NCI-H460 (cell line): ENCODE measurements at places on chromosomes 13 and 19. TPM values are rescaled to one million over a fixed set of nuclear protein-coding genes. Genes with fewer than 3 reads are reported as not detected.

DNA sequence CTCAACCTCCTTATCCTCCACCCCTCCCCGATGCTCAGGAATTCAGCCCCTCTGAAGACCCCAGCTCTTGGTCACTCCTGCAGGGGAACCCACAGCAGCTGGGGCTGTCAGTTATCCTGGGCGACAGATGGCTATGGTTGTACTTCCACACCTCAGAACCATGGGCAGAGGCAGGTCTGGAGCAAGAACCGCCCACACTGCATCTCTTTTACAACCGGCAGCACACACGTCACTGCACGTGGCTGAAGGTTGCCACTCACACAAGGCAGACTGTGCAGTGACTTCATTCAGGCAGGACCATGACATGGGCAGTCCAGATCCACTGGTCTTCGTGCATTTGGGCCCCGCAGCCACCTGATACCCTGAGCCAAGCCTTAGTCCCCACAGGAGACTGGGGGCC lies 21.5 kb upstream of the SDHAF1 start:
- DNase-seq, result no peak

DNA sequence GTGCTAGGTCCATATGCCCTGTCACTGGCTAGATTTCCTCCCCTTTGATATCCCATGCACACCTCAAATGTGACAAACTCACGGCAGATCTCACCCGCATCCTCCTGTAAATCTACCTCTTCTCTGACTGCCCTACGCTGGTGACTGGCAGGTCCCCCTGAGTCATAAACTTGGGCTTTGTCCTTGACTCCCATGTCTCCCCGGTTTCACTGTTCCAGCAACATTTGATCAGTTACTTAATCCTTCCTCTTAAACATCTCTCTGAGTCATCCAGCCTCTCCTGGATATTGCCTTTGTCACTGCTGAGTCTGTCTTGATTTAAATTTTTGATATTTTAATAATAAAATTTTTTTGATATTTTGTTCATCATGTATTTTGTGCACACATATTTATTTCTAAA lies 26.5 kb downstream of the FAM216B start:
- DNase-seq, result peak; percentile 8

The KLK14 gene
- not detected in 2 replicates for total RNA-seq

The INSR gene
- 3.6 and 3.8 TPM in 2 replicates for total RNA-seq

GRCh38 chr19:47190167-47190727 lies 40.8 kb downstream of the BBC3 start:
- no peak for DNase-seq

The OR10H1 gene
- not detected in 2 replicates for total RNA-seq

The ZNF460 gene
- total RNA-seq, result 42.3 and 45.7 TPM in 2 replicates

GRCh38 chr19:39829702-39830275 lies 4.2 kb downstream of the DYRK1B start:
- no peak for DNase-seq

The ZNF573 gene
- total RNA-seq, result 4.1 and 4.4 TPM in 2 replicates

The MBOAT7 gene
- total RNA-seq, result 27.5 and 28.9 TPM in 2 replicates

GRCh38 chr19:55042344-55042678 lies 4.2 kb upstream of the GP6 start:
- no peak for DNase-seq

DNA sequence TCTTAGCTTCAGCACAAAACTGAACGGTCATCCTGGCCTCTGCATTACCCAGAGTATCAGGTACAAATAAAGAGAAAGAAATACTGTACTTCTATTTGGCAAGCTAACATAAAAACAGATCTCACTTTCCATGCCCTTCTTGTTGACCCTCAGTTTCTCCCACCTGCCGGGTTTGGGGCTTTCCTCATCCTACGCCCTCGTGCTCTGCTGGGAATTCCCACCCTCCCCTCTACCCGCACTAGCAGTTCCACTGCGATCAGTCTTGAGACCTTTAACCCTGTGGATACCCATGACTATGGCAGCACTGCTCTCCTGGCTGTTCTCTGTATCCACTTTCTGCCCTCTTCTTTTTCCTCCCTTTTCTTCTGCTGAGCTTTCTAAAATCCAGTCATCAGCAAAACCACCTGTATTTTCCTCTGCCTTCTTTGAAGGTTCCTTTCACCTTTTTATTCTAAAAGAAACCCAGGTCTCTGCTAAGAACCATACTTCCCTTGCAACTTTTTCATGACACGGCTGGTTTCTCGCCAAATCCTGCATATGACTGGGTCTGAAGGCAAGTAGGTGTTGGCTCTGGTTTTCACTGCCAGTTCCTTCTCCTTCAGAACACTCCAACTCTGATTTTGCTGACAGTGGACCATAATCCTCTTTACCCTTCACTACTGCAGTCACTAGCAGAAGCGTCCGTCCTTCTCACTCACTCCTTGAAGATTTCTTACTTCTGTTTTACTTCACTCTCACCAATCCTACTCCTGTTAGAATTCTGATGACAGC lies 99.4 kb downstream of the MIPEP start:
- DNase-seq, result no peak
